Activated CD8-positive, alpha-beta T cell treated with anti-CD3 and anti-CD28 coated beads for 36 hours (primary cell): ENCODE measurements at places on chromosomes 6 and 20. TPM values are rescaled to one million over a fixed set of nuclear protein-coding genes. Genes with fewer than 3 reads are reported as not detected.

Gene KIFC1
- total RNA-seq, result 93.4 TPM

DNA sequence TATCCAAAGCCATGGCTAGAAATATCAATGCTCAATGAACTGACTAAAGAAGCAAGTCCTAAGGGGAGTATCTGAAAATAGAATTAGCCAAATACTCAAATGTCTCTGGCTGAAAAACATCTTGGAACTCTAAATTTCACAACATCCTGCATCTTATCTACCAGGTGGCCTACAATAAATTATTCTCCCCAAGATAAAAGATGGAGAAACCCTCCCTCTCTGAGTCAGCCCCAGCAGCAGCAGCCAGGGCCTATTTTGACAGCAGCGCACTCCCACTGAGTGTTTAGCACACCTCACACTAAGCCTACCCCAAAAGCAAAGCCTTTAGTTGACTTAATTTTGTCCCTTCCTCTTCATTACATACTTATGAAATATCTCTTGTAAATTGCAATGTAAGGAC lies 5.9 kb downstream of the CALHM6 start:
- DNase-seq, result no peak
- H3K4me1 ChIP-seq, result peaks cover 7% of the 10 kb centered on the region

GRCh38 chr6:125835221-125835744 lies 44.5 kb downstream of the NCOA7 start:
- peaks cover 41% of the 10 kb centered on the region for H3K4me1 ChIP-seq
- no peaks in the 10 kb centered on the region for H3K27me3 ChIP-seq
- H3K4me3 ChIP-seq, result no peak overlapping the region

DNA sequence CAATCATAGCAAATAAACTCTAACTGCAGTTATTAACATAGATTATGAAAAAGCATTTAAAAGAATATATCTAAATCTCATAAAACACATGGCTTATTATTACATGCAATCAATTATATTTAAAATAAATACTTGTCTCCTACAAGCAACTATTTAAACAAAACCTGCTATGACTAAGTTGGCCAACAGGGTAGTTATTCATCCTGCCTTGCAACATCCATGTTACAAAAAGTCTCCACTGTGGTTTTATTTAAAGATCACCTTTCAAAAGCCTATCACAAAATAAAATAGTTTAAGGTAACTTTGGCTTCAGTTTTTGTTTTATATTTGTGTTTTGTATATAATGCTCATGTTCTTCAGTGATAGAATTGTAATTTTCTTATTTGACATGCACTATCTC lies 1127.0 kb upstream of the MAP3K7 start:
- H3K4me3 ChIP-seq, result no peak overlapping the region
- H3K4me1 ChIP-seq, result no peaks in the 10 kb centered on the region
- H3K36me3 ChIP-seq, result no peaks in the 10 kb centered on the region
- H3K27ac ChIP-seq, result no peak overlapping the region
- no peaks in the 10 kb centered on the region for H3K27me3 ChIP-seq

GRCh38 chr6:20840675-20841074 lies 306.4 kb downstream of the CDKAL1 start:
- no peak overlapping the region for H3K27ac ChIP-seq
- H3K27me3 ChIP-seq, result no peaks in the 10 kb centered on the region
- peaks cover 27% of the 10 kb centered on the region for H3K4me1 ChIP-seq
- H3K36me3 ChIP-seq, result peaks cover 14% of the 10 kb centered on the region
- no peak for DNase-seq
- H3K4me3 ChIP-seq, result no peak overlapping the region

DNA sequence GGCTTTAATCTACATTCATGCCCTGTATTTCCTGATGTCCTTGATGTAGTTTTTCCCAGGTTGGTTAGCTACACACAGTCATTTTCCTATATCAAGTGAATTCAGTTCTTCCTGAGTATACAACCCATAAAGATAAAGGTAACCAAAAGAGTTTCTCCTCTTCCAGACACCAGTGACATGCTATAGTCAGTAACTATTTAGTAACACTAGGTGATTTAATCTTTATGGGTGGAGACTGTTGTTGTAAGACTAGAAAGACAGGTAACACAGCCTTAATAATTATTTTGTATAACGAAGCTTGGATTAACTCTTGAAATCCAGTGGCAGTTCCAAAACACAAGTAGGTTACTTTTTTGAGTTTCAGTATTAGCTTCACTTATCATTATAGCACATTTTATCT lies 17.6 kb downstream of the MCUR1 start:
- H3K27me3 ChIP-seq, result no peaks in the 10 kb centered on the region
- peaks cover 17% of the 10 kb centered on the region for H3K4me1 ChIP-seq
- no peak for DNase-seq
- no peak overlapping the region for H3K27ac ChIP-seq
- H3K36me3 ChIP-seq, result peaks cover 15% of the 10 kb centered on the region
- H3K4me3 ChIP-seq, result no peak overlapping the region

Gene GSTA3
- not detected for total RNA-seq

Gene SERAC1
- 4.2 TPM for total RNA-seq

GRCh38 chr6:124131259-124131658 lies 327.6 kb downstream of the NKAIN2 start:
- no peaks in the 10 kb centered on the region for H3K36me3 ChIP-seq
- H3K4me1 ChIP-seq, result no peaks in the 10 kb centered on the region
- H3K4me3 ChIP-seq, result no peak overlapping the region
- no peaks in the 10 kb centered on the region for H3K27me3 ChIP-seq
- H3K27ac ChIP-seq, result no peak overlapping the region

GRCh38 chr6:28330041-28330440 lies 5.9 kb downstream of the ZSCAN31 start:
- H3K27me3 ChIP-seq, result no peaks in the 10 kb centered on the region
- H3K36me3 ChIP-seq, result peaks cover 29% of the 10 kb centered on the region
- no peak overlapping the region for H3K27ac ChIP-seq
- no peak overlapping the region for H3K4me3 ChIP-seq
- H3K4me1 ChIP-seq, result peaks cover 6% of the 10 kb centered on the region

Gene SLC16A10
- total RNA-seq, result 12.2 TPM

DNA sequence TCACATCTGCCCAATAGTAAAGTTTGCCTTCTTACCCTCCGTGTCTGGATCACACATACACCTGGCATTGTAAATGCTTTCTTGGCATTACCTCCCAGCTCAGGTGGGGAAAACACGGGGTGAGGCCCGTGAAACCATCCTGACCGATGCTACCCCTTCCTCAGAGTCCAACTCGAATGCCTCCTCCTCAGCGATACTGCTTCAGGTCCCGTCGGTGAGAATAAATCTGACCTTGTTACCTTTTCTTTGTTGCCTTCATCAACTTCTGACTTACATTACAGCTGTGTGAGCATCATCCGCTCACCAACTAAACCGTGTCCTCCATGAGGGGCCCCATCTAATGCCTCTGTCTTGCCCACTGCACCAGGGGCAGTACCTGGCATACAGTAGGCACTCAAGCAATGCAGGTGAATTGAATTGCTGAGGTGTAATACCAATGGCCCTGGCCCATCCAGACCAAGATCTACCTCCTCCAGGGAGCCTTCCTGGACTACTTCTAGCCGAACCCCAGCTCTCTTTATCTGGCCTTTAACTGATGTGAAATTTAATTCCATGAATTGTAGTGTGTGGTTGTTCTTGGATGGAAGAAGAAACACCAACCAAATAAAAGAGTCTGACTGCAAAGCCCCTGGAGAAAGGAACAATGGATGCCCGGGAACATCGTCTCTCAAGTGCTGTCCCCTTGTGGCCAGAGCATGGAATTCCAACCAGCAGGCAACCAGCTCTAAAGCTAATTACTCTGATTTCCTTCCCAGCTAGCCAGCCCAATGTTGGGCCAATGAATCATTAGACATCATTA lies 141.5 kb downstream of the ANKRD60 start:
- DNase-seq, result peak; percentile 23
- no peak overlapping the region for H3K4me3 ChIP-seq
- H3K36me3 ChIP-seq, result no peaks in the 10 kb centered on the region
- no peaks in the 10 kb centered on the region for H3K4me1 ChIP-seq
- H3K27me3 ChIP-seq, result peaks cover 11% of the 10 kb centered on the region
